ENCODE measurements at places on chromosomes 5 and 9. TPM values are rescaled to one million over a fixed set of nuclear protein-coding genes. Genes with fewer than 3 reads are reported as not detected.

GRCh38 chr5:67983251-67984110, 232.1 kb upstream of the PIK3R1 start:
- no peak overlapping the region for H3K27ac ChIP-seq
- no peak overlapping the region for H3K4me3 ChIP-seq
- H3K27me3 ChIP-seq = no peaks in the 10 kb centered on the region
- peaks cover 17% of the 10 kb centered on the region for H3K4me1 ChIP-seq
- DNase-seq = no peak

DNA sequence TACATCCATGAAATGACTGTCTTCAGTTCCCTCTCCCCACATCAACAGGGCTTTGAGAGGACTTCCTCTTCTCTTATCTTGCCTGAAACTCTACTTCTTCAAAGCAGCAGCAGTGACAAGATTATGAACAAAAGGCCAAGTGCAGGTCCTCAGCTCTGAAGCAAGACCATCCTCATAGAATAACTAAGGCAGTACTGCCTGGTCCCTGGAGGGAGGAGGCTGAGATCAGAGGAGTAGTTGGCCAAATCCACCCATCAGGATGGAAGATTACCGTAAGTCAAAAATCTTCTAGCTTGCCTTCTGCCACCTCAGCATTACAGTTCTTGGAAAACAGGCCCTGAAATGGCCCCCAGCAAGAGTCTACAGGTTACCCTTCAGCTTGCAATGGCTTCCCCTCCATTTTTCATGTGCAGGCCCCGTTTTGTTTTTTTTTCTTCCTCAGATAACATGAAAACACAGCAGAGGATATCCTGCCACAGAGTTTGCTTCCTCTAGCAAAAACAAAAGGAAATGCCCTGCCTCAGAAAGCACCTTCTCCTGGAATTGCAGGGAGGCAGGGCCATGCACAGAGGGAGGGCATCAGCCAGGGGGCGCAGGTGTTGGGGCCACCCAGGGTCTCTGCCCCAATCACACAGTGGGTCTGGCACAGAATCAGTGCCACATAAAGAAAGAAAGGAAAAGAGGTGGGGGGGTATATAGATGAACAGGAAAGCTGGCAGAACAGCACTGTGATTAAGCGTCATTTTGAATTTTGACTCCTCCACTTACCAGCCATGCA, 40.0 kb downstream of the KLHL3 start:
- H3K27me3 ChIP-seq = no peaks in the 10 kb centered on the region
- no peak overlapping the region for H3K4me3 ChIP-seq
- no peak overlapping the region for H3K27ac ChIP-seq
- no peak for DNase-seq
- H3K36me3 ChIP-seq = peaks cover 13% of the 10 kb centered on the region
- H3K4me1 ChIP-seq = peaks cover 16% of the 10 kb centered on the region

Gene SIT1
- total RNA-seq = not detected

DNA sequence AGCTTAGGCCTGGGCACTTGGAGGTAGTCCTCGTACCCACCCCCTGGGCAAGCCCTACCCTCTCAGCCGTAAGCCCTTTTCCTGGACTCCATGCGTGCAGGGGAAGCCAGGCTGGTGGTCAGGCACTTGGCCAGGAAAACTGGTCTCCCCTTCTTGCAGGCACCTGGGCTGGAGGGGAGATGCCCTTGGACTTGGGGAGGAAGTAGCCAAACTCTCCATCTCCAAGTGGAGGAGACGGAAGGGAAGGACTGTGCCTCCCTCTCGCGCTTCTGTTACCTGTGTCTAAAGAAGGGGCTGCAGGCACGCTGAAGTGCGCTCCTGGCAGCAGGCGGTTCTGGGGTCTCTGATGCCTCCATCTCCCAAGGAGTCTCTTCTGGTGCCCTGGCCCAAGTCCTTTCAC, 283.9 kb downstream of the PBX3 start:
- no peak overlapping the region for H3K4me3 ChIP-seq
- no peaks in the 10 kb centered on the region for H3K36me3 ChIP-seq
- no peaks in the 10 kb centered on the region for H3K4me1 ChIP-seq
- H3K27me3 ChIP-seq = peaks cover 9% of the 10 kb centered on the region
- no peak for DNase-seq

GRCh38 chr9:93292288-93292615, 108.3 kb downstream of the WNK2 start:
- no peak overlapping the region for H3K4me3 ChIP-seq
- no peaks in the 10 kb centered on the region for H3K27me3 ChIP-seq
- H3K4me1 ChIP-seq = peaks cover 2% of the 10 kb centered on the region

Gene PCDH1
- 5.5 TPM for total RNA-seq

Gene ZDHHC11B
- 8.7 TPM for total RNA-seq

DNA sequence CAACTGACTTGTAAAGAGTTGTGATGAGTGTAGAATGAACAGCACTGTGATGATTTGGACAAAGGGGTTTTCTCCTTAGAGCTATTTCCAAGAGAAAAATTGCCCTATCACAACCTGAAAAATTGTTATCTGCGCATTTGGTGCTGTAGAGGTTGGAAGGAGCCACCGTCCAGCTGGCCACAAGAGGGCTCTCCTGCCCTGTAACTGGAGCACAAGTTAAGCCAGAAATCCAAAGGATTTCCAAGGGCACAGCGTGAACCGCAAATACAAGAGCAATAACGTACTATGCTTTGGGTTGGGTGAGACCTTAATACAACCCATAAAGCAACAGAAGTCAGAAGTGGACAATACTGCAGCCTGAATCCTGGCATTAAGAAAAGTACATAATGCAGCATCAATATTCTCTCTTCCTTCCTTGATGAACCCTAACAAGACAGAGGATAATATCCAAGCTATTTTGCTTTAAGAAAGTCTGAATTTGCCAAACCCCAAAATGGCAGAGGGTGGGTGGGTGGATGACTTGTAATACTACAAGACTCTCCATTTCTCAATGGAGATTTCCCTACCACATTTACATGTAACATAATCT, 56.8 kb upstream of the SMIM32 start:
- no peak overlapping the region for H3K27ac ChIP-seq
- H3K4me3 ChIP-seq = no peak overlapping the region
- H3K27me3 ChIP-seq = peaks cover 12% of the 10 kb centered on the region
- H3K36me3 ChIP-seq = no peaks in the 10 kb centered on the region
- peak; percentile 48 for DNase-seq

DNA sequence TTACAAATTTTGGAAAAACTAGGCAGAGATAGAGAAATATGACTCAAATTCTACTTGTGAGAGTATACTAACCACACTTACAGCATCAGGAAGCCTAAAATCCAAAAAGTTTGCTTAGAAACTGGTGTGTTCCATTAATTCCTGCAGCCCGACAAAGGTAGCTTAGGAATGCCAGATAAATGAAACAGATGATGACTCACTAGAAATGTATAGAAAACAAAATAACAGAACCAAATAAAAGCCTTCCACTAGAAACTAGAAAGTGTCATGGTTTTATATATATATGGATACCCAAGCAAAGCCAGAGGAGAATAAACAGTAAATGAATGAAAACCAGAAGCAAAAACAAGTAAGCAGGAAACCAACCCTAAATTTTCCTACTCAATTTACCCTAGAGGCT, 272.2 kb upstream of the PRDM9 start:
- no peak overlapping the region for H3K27ac ChIP-seq
- H3K36me3 ChIP-seq = no peaks in the 10 kb centered on the region
- no peak for DNase-seq
- peaks cover 5% of the 10 kb centered on the region for H3K4me1 ChIP-seq
- H3K27me3 ChIP-seq = no peaks in the 10 kb centered on the region

Gene DPP7
- 48.5 TPM for total RNA-seq

- H3K4me1 ChIP-seq = peaks cover 36% of the 10 kb centered on the region
- no peak overlapping the region for H3K27ac ChIP-seq
- peaks cover 13% of the 10 kb centered on the region for H3K36me3 ChIP-seq
- H3K4me3 ChIP-seq = no peak overlapping the region
Observed at GRCh38 chr9:95009459-95009858, 283.0 kb downstream of the AOPEP start.

DNA sequence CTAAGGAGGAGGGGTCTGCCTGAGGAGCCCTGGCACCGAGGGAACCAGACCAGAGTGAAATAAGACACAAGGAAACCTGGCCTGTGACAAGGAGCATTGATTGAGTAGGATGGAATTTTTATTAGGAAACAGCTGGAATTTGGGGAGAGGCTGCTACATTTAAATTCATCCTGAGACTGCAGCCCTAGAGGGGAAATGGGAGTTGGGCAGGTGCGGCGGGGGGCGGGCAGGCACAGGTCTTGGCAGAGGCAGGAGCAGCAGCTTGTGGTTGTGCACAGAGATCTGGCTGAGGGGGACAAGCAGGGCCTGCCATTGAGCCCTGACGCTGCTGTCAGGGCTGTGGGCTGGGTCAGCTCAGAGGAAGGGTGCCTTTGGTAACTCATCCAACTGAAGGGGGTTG, 71.6 kb downstream of the PCDH1 start:
- peaks cover 6% of the 10 kb centered on the region for H3K4me1 ChIP-seq
- H3K36me3 ChIP-seq = no peaks in the 10 kb centered on the region
- DNase-seq = no peak
- H3K27me3 ChIP-seq = peaks cover 58% of the 10 kb centered on the region

GRCh38 chr5:88393042-88393441, 124.4 kb upstream of the TMEM161B start:
- no peaks in the 10 kb centered on the region for H3K36me3 ChIP-seq
- no peak overlapping the region for H3K4me3 ChIP-seq
- H3K27me3 ChIP-seq = peaks cover 93% of the 10 kb centered on the region
- DNase-seq = no peak
- H3K4me1 ChIP-seq = peaks cover 12% of the 10 kb centered on the region

Gene RANBP17
- 32.8 TPM for total RNA-seq

- H3K27me3 ChIP-seq = peaks cover 21% of the 10 kb centered on the region
- no peak overlapping the region for H3K27ac ChIP-seq
- H3K36me3 ChIP-seq = no peaks in the 10 kb centered on the region
- DNase-seq = no peak
Observed at GRCh38 chr5:40677456-40677855, 2.3 kb upstream of the PTGER4 start.

DNA sequence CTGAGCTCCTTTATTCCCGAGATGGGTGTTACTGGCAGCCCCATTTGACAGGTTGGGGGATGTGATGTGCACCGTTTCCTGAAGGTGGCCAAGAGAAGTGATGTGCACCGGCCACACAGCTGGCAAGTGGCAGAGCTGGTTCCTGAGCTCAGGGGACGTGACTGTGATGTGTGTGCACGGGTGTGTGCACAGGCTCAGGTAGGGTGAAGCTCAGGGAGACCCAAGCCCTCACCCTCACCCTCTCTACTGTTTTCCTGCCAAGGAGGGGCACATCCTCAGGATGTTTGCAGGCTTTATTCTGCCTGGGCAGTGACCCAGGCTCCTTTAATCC, 56.6 kb downstream of the WWC1 start:
- H3K36me3 ChIP-seq = peaks cover 12% of the 10 kb centered on the region
- peak overlapping the region; percentile 96 for H3K27ac ChIP-seq
- no peaks in the 10 kb centered on the region for H3K27me3 ChIP-seq

DNA sequence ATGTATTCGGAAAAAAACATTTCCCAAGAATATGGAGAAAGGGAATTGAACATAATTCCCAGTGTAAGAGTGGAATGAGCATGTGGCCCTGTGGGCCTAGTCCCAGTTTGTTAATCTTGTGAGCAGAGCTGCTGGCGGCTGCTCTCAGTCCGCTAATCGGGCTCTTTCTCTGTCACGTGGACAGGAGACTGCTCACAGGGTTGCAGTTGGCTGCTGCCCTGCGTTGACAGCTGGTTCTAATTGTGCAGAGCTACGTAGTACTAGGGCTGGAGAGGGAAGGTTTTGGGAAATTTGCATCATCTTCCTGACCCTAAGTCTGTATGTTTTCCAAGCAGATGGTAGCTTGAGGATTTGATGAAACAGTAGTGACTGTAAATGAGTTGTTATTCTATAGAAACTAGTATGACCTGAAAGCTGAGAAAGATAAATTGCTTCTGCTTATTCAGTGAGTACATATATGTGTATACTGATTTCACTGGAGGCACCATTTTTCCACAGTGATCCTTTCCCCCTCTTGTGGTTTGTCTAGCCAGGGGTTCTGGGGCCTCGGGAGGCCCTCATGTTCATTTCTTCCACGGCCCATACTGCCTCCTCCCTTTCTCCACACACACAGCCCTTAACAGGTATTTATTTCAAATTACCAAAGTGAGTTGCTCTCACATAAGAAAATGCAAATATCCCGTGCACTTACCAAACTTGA, 100.6 kb downstream of the ANGPTL2 start:
- no peak overlapping the region for H3K4me3 ChIP-seq
- no peak for DNase-seq
- H3K36me3 ChIP-seq = peaks cover 5% of the 10 kb centered on the region
- no peak overlapping the region for H3K27ac ChIP-seq

Gene MLANA
- total RNA-seq = not detected

DNA sequence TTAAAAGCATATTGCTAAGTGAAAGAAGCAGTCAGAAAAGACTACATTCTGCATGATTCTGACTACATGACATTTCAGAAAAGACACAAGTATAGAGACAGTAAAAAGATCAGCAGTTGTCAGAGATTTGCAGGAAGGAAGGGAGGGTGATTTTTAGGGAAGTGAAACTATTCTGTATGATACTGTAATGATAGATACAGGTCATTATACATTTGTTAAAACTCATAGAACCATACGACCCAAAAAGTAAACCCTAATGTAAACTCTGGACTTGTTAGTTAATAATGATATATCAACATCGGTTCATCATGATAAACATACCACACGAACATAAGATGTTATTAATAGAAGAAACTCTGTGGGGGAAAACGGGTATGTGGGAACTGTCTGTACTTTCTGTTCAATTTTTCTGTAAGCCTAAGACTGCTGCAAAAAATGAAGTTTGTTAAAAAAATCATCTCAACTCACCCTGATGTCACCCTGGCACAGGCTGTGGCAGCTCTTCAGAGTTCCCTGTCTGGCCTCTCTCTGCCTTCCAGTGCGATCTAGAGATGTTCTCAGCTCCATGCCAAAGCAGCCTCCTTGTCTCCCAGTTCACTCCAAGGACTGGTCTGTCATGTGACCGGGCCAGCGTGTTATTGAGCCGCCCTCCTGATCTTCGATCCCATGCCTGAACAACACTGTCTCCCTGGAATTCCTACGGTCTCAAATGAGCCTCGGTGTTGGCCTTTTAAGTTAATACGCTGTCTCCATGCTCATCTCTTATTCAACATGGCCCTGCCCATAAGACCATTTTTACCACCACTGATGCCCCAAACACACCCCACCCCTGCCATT, 35.4 kb downstream of the PRLR start:
- no peak overlapping the region for H3K4me3 ChIP-seq
- peaks cover 12% of the 10 kb centered on the region for H3K27me3 ChIP-seq
- peaks cover 3% of the 10 kb centered on the region for H3K36me3 ChIP-seq
- H3K27ac ChIP-seq = no peak overlapping the region
- DNase-seq = no peak

Gene GGTA1
- not detected for total RNA-seq

- H3K27ac ChIP-seq = no peak overlapping the region
- no peak for DNase-seq
- no peak overlapping the region for H3K4me3 ChIP-seq
- H3K4me1 ChIP-seq = peaks cover 10% of the 10 kb centered on the region
- H3K36me3 ChIP-seq = no peaks in the 10 kb centered on the region
- no peaks in the 10 kb centered on the region for H3K27me3 ChIP-seq
Observed at GRCh38 chr5:60277941-60278340, 384.4 kb upstream of the PDE4D start.

DNA sequence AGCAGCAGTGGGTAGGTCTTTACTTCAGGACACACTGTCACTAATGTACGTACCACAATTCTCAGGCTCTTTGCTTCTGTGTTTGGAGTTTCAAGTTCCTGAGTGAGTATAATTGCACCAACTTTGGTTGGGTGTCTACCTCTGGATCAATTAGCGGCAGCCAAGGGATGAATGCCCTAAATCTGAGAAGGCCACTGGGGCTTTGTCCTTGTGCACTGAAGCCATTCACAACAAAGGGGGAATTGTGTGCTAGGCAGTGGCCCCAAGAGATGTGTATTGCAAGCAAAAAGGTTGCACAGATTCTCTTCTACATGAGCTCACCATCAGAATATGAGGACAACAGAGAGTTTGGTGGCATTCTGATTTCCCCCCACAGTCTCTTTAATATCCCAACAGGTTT, 3.9 kb upstream of the PHF24 start:
- no peak for DNase-seq
- H3K27ac ChIP-seq = no peak overlapping the region
- peaks cover 12% of the 10 kb centered on the region for H3K4me1 ChIP-seq
- peaks cover 28% of the 10 kb centered on the region for H3K27me3 ChIP-seq

Measured in progenitor cell of endocrine pancreas (in vitro differentiated cells).